Activated CD4-positive, alpha-beta T cell treated with anti-CD3 and anti-CD28 coated beads, Interleukin-2, Interleukin-6, amounts not matched to agents 100 ng/mL and 50 ng/mL, durations not matched to agents 16 hours and 8 hours (primary cell): ENCODE measurements at places on chromosomes 1 and 21.
A peak's percentile ranks its signal among the peaks of the same experiment; 100 is the strongest.

GRCh38 chr1:241408170-241408569 is 51.2 kb upstream of the RGS7 start:
- DNase-seq, result no peak

- no peak for DNase-seq
Observed at GRCh38 chr1:221598122-221598521, 143.8 kb downstream of the DUSP10 start.

DNA sequence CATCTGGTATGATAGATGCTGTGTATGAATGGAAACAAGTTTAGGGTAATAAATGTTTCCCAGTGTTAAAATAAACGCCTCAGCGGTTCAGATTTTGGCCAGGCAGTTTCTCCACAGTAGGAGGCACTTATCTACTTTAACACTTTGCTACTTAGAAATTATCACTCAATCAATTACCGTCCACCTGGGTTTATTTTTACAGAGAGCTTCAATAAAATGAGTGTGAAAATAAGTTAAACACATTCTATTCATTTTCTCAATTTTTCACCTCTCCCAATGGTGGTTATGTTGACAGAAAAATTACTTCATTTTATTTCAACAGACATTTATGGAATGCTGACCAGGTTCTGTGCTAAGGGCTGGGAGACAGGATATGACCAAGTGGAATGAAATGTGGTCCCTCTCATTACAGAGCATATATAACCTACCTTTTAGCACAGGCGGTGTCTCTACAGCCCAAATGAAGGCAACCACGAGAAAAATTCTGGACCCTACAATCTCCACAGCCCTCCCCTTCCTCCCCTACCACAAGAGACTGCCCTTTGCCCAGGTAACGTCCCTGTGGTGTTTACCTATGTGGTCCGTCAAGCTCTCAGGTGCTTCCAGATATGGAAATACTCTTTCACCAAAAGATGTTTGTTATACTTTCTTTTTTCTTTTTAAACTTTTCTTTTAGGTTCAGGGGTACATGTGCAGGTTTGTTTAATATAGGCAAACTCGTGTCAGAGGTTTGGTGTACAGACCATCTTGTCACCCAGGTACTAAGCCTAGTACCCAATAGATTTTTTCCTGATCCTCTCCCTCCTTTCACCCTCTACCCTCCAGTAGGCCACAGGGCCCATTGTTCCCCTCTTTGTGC is 105.5 kb downstream of the HLCS start:
- no peak for DNase-seq

DNA sequence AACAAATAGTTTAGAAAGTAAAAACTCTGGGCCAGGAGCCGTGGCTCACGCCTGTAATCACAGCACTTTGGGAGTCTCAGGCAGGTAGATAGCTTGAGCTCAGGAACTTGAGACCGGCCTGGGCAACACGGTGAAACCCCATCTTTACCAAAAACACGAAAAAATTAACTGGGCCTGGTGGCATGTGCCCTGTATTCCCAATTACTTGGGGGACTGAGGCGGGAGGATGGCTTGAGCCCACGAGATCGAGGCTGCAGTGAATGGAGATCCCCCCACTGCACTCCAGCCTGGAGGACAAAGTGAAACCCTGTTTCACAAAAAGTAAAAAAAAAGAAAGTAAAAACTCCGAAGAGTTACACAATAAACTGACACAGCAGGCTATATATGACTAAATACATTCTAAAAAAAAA is 10.6 kb downstream of the CEP170 start:
- DNase-seq, result no peak

- DNase-seq, result no peak
Observed at GRCh38 chr1:227304665-227305064, 13.6 kb downstream of the CDC42BPA start.

DNA sequence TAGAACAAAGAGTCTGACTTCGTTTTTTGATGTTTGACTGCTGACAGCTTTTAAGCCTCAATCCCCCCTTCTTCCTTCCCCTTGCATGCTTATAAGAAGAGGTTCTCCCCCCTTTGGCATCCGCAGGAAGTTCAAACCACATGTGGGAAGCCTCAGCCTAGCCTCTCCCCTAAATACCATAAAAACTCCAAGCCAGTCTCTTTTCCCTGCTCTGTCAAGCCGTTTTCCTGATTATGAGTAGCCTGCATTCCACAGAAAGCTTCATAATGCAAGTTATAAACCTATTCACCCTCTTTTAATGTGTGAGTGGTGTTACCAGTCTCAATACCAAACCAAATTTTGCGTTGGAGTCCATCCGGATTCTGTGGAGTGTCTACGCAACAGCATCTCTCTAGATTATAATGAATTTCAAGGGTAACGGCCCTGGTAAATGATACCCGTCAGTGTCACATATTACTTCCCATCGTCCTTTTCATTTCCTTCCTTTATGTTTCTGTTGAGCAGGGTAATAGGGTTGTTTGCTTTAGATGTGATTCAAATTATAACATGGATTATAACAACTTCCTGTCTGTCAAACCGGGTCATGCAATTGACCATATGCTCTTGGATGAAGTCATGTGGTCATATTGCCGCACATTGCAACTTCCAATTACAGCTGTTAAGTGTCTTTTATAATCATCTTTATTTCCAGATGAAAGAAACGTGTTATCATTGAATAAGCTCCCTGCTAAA is 717.5 kb downstream of the RWDD3 start:
- DNase-seq, result no peak

- no peak for DNase-seq
Observed at GRCh38 chr1:7589080-7589735, 181.9 kb upstream of the VAMP3 start.

DNA sequence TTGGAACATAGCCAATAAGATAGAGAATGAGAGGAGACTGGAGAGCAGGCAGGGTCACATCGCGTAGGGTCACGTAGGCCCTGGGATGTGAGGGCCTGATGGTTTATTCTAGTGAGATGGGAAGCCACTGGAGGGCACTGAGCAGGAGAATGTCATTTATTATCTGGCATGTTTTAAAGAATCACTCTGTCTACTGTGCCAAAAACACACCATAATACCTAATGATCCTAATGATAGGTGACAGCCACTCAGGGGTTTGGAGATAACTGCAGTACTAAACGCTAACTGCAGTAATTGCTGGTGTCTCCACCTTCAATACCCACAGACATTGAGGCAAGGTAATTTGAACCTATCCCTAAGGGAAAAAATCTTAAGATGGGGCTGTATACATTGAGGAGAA is 185.4 kb downstream of the TTLL7 start:
- no peak for DNase-seq

DNA sequence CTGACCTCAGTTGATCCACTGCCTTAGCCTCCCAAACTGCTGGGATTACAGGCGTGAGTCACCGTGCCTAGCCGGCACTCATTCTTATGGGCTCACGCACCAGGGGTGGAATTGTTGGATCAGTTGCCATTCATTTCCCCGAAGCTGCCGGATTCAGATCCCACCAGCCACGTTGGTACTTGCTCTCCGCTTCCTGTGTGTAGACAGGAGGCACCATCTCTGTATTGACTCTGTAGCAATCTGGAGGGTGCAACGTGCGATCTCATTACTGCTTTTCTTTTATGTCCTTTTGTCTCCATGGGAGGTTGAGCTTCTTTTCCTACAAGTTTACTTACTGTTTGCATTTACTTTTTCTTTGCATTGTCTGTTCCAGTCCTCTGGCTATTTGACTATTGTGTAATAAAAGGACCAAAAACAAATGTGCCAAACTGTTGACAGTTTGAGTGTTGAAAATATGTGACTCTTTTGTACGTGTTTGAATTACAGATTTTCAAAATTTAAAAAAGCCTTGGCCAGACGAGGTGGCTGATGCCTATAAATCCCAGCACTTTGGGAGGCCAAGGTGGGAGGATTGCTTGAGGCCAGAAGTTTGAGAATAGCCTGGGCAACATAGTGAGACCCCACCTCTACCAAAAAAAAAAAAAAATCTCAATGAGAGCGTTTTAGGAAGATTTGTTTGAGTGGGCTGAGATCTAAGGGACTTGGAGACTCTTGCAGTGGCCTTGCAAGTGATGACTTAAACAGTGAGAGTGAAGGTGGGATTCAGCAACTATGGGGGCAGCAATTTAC is 39.1 kb downstream of the SPSB1 start:
- DNase-seq, result no peak

DNA sequence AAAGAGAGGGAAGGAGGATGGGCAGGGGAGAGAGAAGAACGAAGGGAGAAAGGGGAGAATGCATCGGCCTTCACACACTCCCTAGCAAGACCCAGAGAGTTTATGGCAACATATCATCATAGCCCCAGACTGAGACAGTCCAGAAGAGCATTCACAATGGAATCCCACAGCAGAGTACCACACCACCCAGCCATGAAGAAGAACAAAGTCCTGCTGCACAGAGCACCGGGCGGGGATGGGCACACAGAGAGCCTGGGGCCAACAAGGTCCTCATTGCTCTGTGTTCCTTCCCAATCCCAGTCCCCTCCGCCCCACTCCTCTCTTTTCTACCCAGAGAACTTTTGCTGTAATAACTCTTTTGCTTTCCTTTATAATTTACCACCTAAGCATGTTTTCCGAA is 118.1 kb upstream of the TMPRSS2 start:
- DNase-seq, result no peak

- DNase-seq, result no peak
Observed at GRCh38 chr1:66752000-66752592, at the start of gene DYNLT5. DYNLT5 (plus strand) TSS chr1:66752459; CDS start chr1:66754659, 2,200 bp downstream.

GRCh38 chr1:107786203-107786845 is 178.7 kb downstream of the VAV3 start:
- DNase-seq, result no peak

- DNase-seq, result no peak
Observed at GRCh38 chr1:202002507-202002906, 7.9 kb upstream of the ELF3 start.

DNA sequence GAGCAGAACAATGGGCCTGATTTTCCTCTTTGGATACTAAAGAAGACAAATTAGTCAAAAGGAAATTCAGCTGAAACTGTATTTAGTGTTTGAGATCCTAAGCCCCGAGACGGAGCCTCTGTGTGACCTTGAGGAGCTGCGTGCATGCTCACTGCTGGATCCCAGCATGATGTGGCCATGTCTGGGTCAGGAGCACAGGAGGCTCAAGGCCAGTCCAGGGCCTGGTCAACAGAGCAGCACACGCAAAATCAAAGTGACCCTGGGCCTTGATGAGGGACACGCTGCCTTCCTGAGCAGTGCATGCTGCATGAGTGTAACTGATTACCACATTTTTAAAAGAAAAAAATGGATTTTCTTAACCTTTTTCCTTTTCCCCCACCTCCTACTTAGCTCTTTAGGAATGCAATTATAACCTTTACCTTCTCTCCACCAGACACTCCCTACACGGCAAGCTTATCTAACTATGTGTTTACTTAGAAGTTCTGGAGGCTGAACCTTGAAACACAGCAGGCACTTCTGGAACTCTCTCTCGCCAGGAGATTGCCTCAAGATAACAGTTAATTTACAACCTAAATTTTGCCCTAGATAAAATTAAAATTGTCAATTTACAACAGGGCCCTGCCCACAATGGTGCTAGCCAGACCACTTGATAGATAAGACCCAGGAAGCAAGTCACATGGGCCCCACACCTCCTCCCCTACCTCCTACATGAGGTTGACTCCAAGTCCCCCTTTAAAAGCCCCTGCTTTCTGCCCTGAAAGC is 144.6 kb downstream of the LRIG2 start:
- no peak for DNase-seq

- no peak for DNase-seq
Observed at GRCh38 chr1:109657970-109658369, 2.1 kb downstream of the GSTM4 start.

- DNase-seq, result peak; percentile 76
Observed at GRCh38 chr1:64965366-64966157, 787 bp downstream of the JAK1 start.

- DNase-seq, result no peak
Observed at GRCh38 chr21:29258626-29259338, 39.9 kb upstream of the BACH1 start.

- DNase-seq, result no peak
Observed at GRCh38 chr1:18666317-18666920, 35.8 kb downstream of the PAX7 start.

DNA sequence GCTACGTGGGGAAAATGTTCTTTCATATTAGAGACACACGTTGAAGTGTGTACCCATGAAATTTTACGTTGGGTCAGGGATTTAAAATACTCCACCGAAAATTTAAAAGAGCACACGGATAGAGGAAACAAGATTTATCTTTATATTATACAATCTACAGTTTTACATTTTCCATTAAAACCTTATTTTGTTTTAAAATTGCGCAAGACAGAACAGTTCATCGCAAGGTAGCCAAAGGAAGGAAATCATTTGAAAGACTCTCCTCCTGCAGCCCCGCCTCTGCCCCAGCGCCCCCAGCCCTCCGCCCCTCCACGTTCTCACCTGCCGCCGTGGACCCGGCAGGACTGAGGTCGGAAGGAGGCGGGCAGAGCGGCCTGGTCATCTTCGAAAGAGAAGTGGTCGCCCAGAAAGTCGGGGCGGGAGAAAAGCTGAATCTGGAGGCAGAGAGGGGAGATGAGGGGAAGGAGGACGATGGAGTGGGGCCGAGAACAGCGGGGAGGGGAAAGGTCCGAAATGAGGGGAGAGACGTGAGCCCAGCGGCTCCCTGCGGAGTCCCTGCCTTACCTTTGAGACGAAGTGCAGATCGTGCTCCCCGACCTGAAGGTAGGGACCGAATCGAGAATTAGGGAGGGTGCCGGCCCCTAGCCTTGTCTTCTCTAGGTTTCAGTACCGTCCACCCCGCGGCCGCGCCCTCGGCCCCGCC is 18.0 kb downstream of the CRYBG2 start:
- no peak for DNase-seq

- no peak for DNase-seq
Observed at GRCh38 chr21:29394051-29394450, 95.3 kb downstream of the BACH1 start.

GRCh38 chr1:19980314-19980713 is 896 bp upstream of the PLA2G2A start:
- DNase-seq, result no peak

- peak; percentile 59 for DNase-seq
Observed at GRCh38 chr1:44696789-44697345, 22.4 kb downstream of the ARMH1 start.

DNA sequence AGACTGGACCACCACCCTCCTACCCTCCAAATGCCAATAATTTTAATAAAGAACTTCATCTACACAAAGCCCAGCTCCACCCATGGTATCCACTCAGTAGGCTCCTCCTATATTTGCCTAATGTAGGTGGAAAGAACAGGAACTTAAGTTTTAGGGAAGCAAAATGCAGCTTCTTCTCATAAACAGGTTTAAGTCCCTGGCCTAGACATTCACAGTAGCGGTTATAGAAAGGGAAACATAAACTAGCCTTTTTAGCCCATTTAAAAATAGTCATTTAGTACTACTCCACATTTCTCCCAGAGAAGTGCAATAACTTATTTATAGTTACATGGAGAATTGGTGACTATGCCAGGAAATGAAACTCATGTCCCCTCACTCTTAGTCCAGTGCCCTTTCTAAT is 56.6 kb upstream of the CPLANE2 start:
- no peak for DNase-seq

GRCh38 chr1:71081697-71082080 is 854 bp upstream of the ZRANB2 start:
- DNase-seq, result peak; percentile 4

DNA sequence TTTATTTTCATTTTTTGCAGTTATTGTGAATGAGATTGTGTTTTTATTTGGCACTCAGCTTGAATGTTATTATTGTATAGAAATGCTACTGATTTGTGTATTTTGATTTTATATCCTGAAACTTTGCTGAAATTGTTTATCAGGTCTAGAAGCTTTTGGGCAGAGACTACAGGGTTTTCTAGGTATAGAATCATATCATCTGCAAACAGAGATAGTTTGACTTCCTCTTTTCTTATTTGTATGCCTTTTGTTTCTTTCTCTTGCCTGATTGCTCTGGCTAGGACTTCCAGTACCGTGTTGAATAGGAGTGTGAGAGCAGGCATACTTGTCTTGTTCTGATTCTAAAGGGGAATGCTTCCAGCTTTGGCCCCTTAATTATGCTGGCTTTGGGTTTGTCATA is 27.3 kb downstream of the ZNF691 start:
- no peak for DNase-seq
